CD8-positive, alpha-beta memory T cell (primary cell): ENCODE measurements at places on chromosomes 7 and 10. TPM values are rescaled to one million over a fixed set of nuclear protein-coding genes. Genes with fewer than 3 reads are reported as not detected.

DNA sequence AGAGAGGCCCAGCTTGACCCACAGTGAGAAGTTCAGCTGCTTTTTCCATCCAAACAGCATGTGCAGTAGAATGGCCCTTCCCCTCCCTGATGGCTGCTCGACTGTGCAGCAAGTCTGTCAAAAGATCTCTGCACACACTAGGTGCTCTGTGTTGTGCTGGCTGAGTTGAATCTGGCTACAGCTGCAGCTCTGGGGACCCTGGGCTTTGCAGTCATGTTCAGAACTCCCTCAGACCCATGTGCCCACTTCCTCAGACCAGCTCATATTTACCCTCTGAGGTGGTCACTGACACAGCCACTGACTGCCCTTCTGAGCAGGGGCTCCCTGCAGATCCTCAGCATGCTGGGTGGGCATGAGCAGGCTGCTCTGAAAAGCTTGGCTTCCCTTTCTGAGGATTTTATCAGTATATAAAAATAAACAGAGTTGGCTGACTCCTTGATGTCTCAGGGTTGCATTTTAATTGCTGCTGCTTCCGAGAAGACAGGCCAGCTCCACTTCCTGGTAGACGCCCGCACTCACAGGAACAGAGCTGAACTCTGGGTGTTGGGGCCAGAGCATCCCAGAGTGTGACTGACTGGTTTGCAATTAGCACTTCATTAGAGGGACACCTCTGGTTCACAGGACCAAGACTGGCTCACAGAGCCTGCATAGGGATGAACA, 507.9 kb downstream of the RPS24 start:
- no peaks in the 10 kb centered on the region for H3K36me3 ChIP-seq
- no peaks in the 10 kb centered on the region for H3K27me3 ChIP-seq
- H3K27ac ChIP-seq = no peak overlapping the region
- no peak overlapping the region for H3K4me3 ChIP-seq
- peaks cover 6% of the 10 kb centered on the region for H3K4me1 ChIP-seq

DNA sequence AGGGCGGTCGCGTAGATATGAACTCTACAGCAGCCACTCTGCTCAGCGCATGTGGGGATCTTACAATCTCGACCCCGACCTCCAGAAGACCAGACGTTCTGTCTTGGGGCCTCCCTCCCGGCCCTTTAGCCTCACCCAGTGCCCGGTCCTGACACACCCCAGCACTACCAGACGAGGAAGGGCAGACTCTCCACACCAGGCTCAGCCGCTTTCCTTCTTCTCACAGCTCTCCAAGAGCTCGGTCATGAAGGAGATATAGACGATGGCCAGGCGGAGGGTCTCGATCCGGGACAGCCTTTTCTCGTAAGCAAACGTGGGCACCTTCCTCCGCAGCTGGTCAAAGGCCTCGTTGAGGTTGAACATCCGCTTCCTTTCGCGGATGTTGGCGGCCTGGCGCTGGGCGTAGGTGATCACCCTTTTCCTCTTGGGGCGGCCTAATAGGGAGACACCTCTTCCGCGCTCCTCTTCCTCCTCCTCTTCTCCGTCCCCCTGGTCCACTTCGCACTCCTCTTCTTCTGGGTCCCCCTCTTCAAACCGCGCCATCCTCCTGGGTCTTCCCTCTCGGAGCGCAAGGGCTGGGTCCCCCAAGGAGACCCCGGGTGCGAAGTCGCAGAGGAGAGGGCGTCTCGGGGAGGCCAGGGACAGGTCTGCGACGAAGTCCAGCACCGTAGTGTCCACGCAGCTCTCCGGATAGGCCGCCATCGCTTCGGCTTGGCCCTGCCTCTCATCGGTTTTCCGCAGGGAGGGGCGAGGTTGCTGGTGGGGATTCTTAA, at the start of gene FERD3L:
FERD3L (minus strand) TSS at position 761 of the 773 bp plus-strand sequence; CDS start at position 702, 59 bp downstream.
- H3K4me1 ChIP-seq = no peaks in the 10 kb centered on the region
- no peak for DNase-seq
- H3K27ac ChIP-seq = no peak within 1 kb of the TSS
- no peak within 1 kb of the TSS for H3K4me3 ChIP-seq

Gene MRLN
- not detected for total RNA-seq

Gene GBX1
- not detected for total RNA-seq

Gene GRID2IP
- total RNA-seq = 0.33 TPM

Gene OR2A5
- not detected for total RNA-seq

GRCh38 chr10:474946-475345, 214.5 kb downstream of the DIP2C start:
- no peak overlapping the region for H3K4me3 ChIP-seq
- no peaks in the 10 kb centered on the region for H3K27me3 ChIP-seq
- no peak overlapping the region for H3K27ac ChIP-seq

- no peak for DNase-seq
- H3K27ac ChIP-seq = no peak overlapping the region
- no peak overlapping the region for H3K4me3 ChIP-seq
- no peaks in the 10 kb centered on the region for H3K27me3 ChIP-seq
Observed at GRCh38 chr7:4483851-4484250, 198.2 kb upstream of the FOXK1 start.

- no peak overlapping the region for H3K4me3 ChIP-seq
- no peaks in the 10 kb centered on the region for H3K27me3 ChIP-seq
- peaks cover 3% of the 10 kb centered on the region for H3K4me1 ChIP-seq
- no peak for DNase-seq
- no peak overlapping the region for H3K27ac ChIP-seq
- H3K36me3 ChIP-seq = no peaks in the 10 kb centered on the region
Observed at GRCh38 chr10:129491123-129491734, 24.2 kb downstream of the MGMT start.

Gene ITGA8
- not detected for total RNA-seq

Gene PRPS1L1
- total RNA-seq = not detected
